ENCODE measurements at places on chromosomes 3 and 15.

GRCh38 chr15:77514641-77515402 lies 94.1 kb downstream of the HMG20A start:
- no peak for DNase-seq

- DNase-seq: no peak
Observed at GRCh38 chr3:123712077-123712860, 127.4 kb upstream of the HACD2 start.

DNA sequence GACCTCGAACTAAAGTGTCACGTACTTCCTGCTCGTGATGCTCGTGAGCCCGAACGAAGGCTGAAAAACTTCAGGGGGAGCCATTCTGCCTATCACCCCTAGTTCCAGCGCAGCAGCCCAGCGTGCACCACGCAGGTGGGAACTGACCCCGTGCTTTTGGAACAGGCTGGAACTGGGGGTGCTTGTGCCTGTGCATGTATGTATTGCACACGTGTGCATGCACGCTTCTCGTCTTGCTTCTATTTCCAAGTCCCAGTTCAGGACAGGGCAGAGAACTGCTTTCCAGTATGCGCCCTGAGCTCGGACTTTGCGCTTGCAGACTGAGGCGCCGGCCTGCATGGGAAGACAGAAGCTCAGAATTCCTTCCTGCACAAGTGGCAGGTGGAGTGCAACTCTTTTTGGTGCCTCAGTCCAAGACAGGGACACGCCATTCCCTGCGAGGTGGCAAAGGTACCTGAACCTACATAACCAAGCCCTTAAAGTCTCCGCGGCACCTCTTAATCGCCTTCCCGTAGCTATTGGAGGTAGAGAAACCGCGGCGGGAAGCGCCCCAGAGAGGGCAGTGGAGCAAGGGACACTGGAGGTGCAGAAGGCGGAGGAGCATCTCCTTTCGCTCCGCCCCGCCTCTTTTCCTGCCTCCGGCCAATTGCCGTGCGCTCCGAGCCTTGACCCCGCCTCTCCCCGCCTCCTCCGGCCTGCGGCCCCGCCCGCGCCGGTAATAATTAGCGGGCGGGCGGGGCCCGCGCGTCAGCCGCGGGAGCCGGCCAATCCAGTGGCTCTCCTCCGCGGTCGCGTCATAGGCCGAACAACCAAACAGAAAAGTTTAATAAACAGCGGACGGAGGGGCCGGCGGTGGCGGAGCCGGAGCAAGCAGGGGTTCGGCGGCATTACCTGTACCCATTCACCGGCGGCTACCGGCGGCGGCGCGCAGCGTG lies at the start of gene ZFAND6:
TSS of gene ZFAND6 (plus strand) at position 826 of the 935 bp plus-strand sequence. CDS start 60,669 bp downstream, outside the sequence.
- peak; percentile 92 for DNase-seq

GRCh38 chr3:52679811-52680210 lies 5.9 kb downstream of the PBRM1 start:
- DNase-seq: no peak

- no peak for DNase-seq
Observed at GRCh38 chr3:170154569-170155143, 26.9 kb downstream of the PHC3 start.

DNA sequence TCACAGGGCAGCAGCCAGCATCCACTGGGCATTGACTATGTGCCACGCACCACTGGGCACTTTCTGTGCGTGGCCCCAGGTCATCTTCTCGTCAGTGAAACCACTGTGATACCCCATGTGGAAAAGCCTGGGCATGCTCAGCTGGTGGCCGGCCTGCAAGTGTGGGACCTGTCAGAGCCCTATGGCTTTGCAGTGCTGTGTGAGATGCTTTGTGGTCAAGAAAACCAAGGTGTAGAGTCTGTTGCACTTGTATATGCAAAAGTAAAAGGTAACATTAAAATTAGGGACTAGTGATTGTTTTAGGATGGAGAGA lies 69.5 kb downstream of the PGPEP1L start:
- DNase-seq: no peak

DNA sequence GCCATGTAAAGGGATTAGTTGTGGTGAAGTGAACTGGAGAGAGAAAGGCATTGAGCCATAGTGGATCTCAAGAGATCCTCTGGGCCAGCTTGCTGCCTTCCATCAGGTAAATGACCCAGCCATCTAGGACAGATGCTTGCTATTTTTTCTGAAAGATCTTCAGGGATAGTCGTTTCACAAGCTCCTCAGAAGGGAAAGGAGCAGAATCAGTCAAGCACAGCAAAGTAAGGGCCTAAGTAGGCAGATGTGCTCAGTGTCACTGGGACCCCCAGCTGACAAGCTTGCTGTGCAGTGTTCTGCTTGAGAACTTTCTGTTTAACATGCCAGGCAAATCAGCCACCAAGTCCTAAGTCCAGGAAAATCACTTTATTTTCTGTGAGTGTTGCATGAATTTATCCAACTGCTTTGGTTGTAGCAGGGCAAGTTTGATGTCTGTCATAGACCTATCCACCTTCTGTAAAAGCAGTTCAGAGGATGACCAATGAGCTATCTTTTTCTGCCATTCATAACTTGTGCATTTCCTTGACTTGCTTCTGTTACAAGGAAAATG lies 319.8 kb downstream of the IL5RA start:
- no peak for DNase-seq

DNA sequence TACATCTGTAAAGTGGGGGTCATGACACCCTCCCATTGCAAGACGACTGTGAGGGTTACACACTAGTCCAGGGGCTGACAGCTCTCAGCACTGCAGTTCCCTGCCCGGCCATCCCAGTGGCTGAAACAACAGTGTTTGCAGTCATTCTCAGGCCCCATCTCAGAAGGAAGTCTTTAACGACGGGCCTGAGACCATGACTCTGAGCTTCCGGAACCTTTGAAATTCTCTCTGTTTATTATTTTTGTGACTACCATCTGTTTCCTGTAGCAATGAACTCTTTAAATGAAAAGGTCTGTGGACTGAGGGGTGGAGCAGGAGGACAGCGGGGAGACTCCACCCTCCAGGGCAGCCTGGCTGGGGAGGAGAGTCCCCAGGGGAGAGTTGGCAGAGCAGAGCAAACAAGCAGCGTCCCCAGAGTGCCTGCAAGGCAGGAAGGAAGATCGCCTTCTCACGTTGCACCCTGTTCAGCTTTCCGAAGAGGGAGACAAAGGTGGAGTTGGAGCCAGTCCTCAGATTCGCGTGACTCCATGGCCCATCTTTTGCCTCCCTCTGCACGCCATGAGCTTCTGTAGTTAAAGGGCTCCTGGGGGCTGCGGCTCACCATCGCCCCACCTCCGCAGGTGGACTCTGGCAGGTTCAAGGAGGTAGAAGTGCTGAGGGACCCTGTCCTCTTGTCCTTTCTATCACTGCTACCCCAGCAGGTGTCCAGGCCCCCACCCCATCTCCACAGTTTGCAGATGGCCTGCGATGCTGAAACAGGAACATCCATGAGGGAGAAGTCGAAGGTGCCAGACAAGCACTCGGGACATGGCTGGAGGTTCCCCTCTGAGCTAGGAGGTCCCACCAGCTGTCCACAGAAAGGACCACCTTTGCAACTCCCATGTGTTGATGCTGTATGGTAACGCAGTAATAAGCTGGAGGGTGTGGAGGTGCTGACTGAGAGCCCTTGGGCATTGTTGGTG lies 525.8 kb upstream of the PROK2 start:
- peak; percentile 58 for DNase-seq

DNA sequence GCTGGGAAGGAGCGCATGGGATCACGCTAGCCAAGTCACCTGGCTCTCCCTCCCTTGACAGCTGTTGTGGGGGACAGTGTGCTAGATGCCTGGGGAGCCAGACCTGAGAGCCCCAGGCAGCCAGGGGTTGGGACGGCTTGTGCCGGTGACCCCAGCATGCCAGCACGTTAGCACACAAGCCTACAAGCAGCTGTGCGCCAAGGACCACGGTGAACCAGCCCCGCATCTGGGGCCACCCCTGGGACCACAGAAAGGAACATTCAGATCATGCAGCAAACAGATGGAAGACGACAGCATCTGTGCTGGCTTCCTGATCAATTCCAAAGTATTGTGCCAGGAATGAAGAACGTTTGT lies 64.8 kb downstream of the NTRK3 start:
- no peak for DNase-seq

DNA sequence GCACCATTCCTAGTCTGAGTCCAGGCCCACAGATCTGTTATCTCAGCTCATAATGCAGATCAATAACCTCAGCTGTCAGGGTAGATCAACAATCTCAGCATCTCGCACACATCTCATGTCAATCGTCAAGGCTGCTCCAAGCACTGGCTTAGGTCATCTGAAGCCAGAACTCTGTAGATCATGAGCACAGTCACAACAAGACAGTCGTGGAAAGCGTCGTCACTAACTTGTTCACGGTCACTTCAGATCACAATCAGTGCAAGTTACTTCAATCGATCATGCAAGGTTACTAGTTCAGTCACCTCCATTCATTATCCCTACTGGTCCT lies 71.8 kb downstream of the RBPMS2 start:
- DNase-seq: no peak

DNA sequence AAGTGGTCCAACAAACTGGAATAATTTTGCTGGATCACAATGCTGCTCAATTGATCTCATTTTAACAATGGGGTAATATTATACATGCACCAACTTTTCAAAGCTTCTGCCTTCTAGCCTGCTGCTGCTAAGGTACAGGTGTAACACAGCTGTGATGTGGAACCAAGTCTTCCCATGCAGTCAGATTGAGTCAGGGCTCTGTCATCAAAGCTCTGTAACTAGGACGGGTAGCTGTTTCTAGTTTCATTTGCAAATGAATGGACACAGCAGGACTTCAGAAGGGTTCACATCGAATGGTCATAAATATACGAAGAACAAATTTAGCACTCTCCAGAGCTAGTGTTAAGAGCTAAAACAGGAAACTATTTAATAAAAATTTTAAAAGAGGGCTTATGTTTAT lies 189.2 kb downstream of the USP13 start:
- DNase-seq: no peak

GRCh38 chr3:54146506-54147239 lies 24.3 kb downstream of the CACNA2D3 start:
- DNase-seq: peak; percentile 74

DNA sequence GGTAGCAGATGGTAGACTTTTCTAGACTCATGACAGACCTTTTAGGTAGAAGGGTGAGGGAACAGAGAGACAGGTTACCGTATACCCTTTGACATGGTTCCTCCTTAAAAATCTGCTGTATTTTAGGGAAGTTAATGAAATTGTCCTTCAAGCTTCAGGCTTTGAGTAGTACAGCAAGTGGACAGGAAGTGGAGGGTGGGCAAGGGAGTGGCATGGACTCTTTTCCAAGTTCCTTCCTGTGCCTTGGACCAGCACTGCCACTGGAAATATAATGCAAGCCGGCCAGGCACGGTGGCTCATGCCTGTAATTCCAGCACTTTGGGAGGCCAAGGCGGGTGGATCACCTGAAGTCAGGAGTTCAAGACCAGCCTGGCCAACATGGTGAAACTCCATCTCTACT lies 156.1 kb upstream of the LRRFIP2 start:
- DNase-seq: no peak

DNA sequence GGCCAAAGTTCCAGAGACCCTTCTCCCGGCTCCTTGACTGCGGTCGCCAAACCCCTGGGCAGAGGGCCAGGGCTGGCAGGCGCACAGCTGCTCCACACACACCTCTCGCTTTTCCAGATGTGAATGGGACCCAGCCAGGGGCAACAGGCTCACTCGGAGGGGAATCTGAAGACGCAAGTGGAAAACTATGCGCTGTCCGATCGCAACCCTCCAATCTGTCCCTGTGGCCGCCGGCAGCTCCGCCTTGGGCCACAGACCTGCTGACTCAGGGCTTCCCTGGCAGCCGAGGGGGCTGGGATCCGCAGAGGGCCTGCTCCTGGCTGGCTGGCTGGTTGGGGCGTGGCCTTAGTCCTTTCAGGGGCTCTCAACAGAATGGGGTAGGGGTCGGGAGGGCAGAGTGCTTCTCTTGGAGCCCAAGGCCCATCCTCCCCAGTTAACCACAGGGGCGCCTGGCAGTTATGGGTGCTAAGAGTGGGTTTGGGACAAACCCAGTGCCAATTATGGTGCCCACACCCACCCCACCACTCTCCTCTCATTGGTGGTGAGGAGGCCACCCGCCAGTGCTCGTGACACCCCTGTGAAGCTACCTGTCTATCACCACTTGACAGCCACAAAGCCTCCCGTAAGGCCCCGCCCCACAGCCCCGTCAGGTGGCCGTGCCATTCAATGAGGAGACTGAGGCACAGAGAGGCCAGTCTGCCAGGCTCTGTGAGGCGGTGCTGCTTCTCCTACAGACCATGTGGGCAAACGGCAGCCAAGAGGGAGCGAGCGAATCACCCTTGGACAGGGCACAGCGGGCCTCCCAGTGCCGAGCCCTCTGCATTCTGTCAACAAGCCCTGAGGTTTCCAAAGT lies 53.8 kb downstream of the IQSEC1 start:
- no peak for DNase-seq

DNA sequence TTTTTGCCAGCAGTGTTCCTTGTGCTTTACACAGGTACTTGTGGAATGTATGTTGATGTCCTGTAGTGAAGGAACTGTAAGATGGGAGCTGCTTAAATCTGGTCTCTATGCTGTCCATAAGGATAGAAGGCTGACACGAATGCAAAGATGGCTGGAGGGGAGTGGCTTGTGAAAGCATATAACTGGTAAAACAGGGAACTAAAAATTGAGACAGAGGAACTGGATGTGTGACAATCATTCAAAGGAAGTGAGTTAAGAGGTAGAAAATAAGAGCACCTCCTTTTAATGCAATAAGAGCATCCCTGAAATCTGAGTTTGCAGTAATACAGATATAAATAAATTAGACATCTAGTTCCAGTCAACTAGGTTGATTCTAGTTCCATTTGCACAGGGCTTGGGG lies 35.2 kb downstream of the RNF13 start:
- DNase-seq: no peak

DNA sequence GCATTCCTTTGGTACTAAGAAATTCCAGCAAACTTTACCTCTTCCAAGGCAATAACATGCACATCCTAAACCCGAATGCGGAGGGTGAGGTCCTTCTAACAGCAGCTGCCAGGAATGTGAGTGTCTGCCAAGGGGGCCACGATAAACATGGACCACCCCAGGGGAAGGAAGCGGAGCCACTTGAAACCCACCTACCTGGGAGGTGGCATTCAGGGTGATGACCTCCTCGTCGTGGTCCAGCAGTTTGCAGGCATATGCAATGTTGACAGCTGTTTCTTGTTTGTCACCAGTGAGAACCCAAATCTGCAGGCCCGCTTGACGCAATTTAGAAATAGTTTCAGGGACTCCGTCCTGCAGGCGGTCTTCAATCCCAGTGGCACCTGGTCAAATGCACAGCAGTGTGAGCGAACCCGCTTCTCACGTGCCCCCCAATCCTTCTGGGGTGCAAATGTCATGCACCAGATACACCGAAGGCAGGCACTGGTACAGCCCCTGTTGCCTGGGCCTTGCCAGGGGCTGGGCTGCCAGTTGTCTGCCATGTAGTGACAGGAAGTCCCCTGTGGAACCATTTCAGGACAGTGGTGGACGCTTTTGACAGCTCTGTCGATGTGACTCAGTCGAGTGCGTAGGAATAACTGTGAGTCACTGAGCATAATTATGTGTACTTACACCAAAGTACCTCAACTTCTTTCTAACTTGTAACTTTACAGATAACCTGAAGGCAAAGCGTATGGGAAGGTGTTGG lies 161.2 kb downstream of the ATP10A start:
- DNase-seq: no peak

- DNase-seq: no peak
Observed at GRCh38 chr15:57782731-57783130, 76.2 kb downstream of the POLR2M start.

Measured in NCI-H146 (cell line).